ENCODE measurements at places on chromosomes 16 and 17.

- DNase-seq: no peak
Measured at GRCh38 chr17:32289471-32290070, 23.9 kb downstream of the RHBDL3 start.

GRCh38 chr17:62805234-62805633 is 2.9 kb downstream of the MARCHF10 start:
- no peak for DNase-seq

DNA sequence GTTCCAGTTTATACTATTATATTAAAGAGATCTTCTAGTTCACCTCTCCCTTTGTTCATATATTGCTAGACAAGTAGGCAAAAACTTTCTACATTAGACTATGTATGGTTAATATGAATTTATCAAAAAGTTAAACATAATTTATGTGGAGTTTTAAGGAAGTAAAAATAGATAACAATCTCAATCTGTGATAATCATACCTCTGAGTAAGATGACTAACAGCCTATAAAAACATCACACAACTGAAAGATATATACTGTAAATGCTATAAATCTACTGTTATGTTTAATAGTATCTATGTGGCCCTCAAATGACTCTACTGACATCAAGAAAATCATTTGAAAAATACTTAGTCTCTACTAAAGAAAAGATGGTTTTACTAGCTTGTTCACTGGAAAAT is 37.1 kb downstream of the AP1G1 start:
- no peak for DNase-seq

- DNase-seq: peak; percentile 51
Measured at GRCh38 chr17:80101946-80102663, 724 bp downstream of the GAA start.

GRCh38 chr17:73911726-73912372 is 267.6 kb upstream of the SDK2 start:
- no peak for DNase-seq

DNA sequence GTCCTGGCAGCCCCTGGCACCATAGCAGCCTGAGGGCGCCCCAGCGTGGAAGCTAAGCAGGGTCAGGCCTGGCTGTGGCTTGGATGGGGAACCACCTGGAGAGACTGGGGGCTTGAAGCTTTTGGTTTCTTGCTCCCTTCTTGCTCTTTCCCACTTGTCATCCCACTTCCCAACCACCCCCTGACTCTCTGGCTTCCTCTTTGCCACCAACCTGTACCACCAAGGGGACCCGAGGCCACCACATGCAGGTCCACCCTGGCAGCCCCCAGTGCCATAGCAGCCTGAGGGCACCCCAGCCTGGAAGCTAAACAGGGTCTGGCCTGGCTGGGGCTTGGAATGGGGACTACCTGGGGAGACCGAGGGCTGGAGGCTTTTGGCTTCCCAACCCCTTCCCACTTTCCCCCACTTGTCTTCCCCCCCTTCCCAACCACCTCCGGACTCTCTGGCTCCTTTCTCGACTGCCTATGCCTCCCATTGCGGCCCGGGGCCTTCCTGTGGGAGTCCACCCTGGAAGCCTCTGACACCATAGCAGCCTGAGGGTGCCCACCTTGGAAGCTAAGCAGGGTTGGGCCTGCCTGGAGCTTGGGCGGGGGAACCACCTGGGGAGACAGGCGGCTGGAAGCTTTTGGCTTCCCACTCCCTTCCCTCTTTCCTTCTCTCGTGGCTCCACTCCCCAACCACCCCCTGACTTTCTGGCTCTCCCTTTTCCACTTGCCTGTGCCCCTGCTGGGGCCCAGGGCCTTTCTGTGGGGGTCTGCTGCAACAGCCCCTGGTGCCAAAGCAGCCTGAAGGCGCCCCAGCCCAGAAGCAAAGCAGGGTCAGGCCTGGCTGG is 2294.4 kb downstream of the TP53TG3F start:
- DNase-seq: no peak

- no peak for DNase-seq
Measured at GRCh38 chr16:48596326-48596725, 13.7 kb downstream of the N4BP1 start.

DNA sequence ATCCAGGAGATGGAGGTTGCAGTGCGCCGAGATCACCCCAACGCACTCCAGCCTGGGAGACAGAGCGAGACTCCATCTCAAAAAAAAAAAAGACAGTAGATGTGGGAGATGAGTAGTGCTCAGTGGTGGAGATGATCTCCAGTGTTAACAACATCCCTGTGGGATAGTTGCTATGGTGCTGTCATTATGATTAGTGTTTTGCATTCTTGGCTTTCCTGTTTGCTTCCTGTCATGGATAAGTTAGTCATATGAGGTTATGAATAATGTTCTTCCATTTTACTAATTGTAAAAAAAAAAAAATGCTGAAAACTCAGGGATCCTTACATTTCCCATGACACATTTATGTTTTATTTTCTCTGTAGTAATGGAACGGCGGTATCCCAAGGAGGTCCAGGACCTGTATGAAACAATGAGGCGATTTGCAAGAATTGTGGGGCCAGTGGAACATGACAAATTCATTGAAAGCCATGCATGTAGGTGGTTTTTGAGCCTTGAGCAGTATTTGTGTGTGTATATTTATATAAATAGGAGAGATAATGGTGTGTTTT is 24.5 kb upstream of the DUSP14 start:
- no peak for DNase-seq

GRCh38 chr16:85531516-85531915 is 81.6 kb upstream of the GSE1 start:
- no peak for DNase-seq

- no peak for DNase-seq
Measured at GRCh38 chr17:40705584-40705983, 2.0 kb upstream of the KRT24 start.

DNA sequence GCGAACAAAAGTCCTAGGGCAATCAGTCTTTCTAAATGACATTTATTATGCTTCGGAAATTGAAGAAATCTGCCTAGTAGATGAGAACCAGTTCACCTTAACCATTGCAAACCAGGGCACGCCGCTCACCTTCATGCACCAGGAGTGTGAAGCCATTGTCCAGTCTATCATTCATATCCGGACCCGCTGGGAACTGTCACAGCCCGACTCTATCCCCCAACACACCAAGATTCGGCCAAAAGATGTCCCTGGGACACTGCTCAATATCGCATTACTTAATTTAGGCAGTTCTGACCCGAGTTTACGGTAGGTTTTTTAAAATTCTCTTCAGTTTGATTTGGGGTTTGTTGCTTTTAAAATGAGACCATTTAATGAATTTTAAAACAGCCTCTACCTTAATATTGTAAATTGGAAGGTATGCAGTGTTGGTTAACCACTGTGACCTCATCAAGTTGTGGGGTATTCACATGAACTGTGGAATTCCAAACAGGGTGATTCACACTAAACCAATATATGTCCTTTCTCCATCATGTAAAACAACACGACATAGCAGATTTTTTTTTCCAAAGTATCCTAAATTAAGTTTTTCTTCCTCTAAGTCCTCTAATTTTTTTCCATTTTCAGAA is 6.2 kb upstream of the EVI2A start:
- DNase-seq: no peak

DNA sequence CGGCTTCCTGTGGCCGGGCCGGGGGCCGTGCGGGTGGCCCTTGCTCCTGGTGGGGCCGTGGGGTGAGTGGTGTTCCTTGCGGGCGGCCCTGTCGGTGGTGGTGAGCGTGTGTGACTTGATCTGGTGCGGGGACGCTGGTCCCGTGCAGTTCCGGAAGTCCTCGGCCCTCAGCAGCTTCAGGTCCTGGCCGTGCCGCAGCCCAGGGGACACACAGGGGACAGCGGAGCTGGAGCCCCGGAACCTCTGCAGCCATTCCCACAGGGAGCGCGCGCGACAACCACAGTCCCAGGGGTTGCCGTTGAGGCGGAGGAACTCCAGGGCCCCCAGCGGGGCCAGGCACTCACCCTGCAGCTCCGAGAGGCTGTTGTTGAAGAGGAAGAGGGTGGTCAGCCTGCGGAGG is 88.4 kb downstream of the RTN4RL1 start:
- DNase-seq: no peak

- DNase-seq: no peak
Measured at GRCh38 chr16:87615621-87616041, 13.3 kb downstream of the JPH3 start.

- DNase-seq: peak; percentile 52
Measured at GRCh38 chr16:83928341-83929055, 24.5 kb upstream of the OSGIN1 start.

GRCh38 chr17:79911430-79912399 is 72.5 kb upstream of the CBX4 start:
- no peak for DNase-seq

DNA sequence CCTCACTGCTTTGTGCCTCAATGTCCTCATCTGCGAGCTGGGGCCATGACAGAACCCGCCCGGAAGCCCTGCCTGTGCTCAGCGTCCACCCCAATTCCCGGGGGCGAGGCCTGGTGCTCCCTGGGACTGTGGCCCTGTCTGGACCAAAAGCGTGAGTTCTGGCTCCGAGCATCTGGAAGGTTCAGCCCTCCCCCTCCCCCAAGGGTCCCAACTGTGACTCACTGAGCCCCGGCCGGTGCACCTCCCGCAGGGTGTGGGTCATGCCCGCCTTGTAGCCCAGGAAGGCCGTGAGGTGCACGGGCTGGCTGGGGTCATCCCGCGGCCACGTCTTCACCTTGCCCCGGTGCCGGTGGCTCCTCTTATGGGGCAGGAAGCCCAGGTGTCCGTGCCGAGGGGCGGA is 755 bp downstream of the RPL3L start:
- DNase-seq: no peak

DNA sequence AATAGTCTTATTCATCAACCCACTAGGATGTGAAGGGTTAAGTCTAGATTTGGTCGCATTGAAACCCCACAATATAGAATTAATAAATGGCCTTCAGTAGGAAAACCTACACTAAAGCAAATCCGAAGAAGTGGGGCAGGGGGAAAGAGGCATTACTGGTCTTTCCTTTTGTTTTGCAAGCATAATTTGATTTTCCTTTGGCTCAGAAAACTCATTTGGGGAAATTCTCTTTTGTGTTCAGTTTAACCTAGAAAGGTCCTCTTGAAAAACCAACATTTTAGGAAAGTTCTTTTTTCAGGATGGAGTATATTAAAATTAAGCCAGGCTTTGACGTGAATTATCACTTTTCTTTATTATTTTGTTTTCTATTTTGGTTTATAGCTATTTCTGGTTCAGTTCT is 31.7 kb downstream of the ERCC4 start:
- DNase-seq: no peak

DNA sequence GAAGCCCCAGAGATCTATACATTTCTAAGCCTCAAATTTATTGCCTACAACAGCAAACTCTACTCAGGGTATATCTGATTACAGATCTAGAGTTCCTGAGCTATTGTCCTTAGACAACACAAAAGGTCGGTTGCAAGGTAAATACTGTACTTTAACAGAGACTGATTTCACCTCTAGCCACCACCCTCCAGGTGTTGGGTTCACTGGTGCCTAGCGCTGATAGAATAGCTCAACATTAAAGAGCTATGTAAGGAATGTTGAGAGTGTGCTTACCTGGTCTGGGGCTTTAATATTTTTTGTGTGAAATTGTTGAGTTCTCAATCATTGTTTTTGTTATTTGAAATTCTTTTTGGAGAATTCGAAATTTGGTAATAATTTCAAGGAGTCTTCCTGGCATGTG is 277.0 kb upstream of the PSMD7 start:
- DNase-seq: no peak

DNA sequence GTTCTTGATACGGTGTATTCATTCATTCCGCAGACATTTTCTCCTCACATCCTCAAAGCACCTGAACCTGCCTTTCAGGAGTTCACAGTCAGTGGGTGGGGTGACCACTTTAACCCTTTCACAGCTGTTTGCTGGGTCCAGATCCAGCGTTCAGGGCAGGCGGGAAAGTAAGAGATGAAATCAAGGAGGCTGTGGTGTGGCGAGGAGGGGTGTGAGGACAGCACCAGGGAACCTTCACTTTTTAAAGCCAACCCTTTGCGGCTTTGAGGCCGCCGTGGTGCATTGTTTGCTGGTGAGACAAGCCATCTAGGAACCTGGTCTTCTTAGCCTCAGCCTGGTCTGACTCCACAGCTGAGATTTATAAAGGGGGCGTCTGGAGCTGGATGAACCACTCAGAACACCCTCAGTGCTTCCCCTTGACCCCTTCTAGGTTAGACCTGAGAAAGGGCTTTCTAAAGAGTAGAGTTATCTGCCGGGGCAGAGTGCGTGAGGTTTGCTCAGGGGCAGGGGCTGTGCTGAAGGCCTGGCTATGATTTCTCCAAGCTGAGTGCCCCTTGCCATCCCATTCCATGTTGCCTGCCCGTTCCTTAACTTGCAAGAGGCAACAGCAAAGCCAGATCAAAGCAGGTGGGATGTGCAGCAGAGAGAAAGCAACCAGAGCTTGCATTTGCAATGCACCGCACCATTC is 933 bp downstream of the CCR7 start:
- DNase-seq: no peak

- no peak for DNase-seq
Measured at GRCh38 chr16:1602285-1602684, 9.6 kb downstream of the IFT140 start.

GRCh38 chr16:80046848-80047247 is 446.3 kb upstream of the MAF start:
- DNase-seq: no peak

DNA sequence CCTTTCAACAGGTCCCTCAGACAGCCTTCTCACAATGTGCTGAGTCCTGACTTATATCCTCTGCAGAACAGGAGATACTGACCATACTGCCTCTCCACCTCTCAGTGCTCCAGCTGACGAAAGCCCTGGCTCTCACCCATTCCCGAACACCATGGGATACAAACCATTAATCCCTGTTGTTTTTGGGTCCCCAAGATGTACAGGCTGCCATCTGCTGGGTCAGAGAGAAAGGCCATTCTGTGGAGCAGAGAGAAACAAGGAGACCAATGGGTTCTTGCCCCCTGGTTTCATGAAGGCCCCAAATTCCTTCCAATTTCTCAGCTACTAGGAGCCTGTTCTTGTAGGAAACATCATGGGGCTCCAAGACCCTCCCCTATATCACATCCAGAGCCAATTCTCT is 3.0 kb downstream of the ERN2 start:
- no peak for DNase-seq

DNA sequence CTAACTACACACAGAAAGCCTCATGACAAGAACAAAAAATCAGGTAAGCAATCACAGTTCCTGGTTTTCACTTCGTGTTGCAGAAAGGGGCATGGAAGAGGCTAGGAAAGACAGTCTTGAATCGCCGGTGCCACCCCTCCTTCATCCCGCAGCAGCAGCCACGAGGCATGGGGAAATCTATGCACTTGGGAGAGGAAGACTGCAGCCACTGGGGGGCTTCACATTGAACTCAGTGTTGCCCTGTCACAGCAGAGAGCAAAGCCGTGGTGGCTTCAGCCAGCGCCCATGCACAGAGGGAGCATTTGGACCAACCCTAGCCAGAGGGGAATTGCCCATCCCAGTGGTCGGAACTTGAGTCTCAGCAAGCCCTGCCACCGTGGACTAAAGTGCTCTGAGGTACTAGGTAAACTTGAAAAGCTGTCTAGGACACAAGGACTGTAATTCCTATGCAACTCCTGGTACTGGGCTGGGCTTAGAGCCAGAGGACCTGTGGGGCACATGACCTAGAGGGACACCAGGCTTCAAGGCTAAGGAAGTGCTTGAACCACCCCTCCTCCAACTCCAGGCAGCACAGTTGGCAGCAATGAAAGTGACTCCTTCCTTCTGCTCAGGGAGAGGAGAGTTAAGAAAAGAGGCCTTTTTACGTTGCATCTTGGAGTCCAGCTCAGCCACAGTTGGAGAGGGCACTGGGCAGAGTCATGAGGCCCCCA is 35.2 kb upstream of the ATP2C2 start:
- DNase-seq: no peak

Data from HuH-7.5 (cell line).